Activated CD8-positive, alpha-beta memory T cell treated with anti-CD3 and anti-CD28 coated beads, Interleukin-2, amount 10 ng/mL, durations not matched to agents 7 days and 5 days (primary cell): ENCODE measurements at places on chromosomes 3 and 15. TPM values are rescaled to one million over a fixed set of nuclear protein-coding genes. Genes with fewer than 3 reads are reported as not detected.

DNA sequence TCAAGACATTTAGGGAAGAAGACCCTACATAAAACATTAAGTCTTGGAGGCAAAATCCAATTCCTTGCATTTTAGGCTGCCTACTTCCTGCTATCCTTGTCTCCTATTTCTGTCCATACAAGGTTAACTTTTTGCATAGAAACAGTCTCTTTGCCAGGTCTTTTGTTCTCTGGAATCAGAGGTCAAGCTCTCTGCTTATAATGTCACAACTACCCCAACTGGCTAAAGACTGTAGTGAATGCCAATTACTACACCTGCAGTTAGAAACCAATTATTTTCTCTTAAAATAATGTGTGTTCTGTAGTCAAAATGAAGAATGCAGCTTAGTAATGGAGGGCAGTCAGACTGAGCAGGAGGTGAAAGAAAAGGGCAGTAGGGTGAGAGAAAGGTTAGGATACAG is 856.2 kb downstream of the TUSC7 start:
- no peaks in the 10 kb centered on the region for H3K27me3 ChIP-seq
- no peak overlapping the region for H3K27ac ChIP-seq
- H3K36me3 ChIP-seq, result no peaks in the 10 kb centered on the region

GRCh38 chr3:118488732-118489131 is 545.9 kb downstream of the IGSF11 start:
- DNase-seq, result no peak
- H3K4me1 ChIP-seq, result no peaks in the 10 kb centered on the region
- H3K4me3 ChIP-seq, result no peak overlapping the region
- H3K27ac ChIP-seq, result no peak overlapping the region

DNA sequence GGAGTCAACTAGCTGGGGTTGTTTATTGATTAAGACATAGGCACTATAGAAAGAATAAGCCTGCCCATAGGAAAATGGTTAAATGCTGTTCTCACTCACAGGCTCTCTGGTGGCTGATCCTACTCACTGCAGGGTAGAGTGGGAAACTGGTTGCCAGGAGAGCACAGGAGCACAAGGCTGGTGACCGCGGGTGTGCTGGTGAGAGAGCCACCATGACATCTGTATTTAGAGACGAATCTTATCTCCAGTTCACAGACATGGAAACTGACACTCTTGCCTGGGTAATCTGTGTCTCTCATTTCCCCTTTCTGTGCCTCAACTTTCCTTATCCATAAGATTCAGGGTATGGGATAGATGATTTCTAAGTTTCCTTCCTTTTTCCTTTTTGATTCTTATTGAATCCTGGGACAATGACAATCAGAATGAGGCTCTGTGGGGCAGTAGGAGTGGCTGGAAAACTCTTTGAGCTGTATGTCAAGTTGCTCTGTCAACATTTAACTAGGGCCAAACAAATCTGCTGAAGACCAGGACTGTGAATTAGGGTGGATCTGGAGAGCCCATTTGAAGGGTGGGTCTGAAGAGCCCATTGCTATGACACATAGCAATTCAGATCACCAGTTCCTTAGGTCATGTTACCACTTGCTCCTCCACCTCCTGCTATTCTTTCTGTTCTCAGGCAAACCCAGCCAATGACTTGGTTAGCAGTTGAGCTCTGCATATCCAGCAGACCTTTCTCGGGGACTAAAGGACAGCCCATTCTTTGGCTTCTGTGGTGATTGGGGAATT is 286.1 kb upstream of the TBL1XR1 start:
- no peak for DNase-seq
- H3K27me3 ChIP-seq, result no peaks in the 10 kb centered on the region
- no peak overlapping the region for H3K4me3 ChIP-seq

GRCh38 chr3:26623419-26624208 is 1.0 kb downstream of the LRRC3B start:
- DNase-seq, result no peak
- H3K4me3 ChIP-seq, result no peak overlapping the region
- no peaks in the 10 kb centered on the region for H3K36me3 ChIP-seq

GABRR3 gene
- total RNA-seq, result not detected
